ENCODE measurements at places on chromosomes 5 and 9.

DNA sequence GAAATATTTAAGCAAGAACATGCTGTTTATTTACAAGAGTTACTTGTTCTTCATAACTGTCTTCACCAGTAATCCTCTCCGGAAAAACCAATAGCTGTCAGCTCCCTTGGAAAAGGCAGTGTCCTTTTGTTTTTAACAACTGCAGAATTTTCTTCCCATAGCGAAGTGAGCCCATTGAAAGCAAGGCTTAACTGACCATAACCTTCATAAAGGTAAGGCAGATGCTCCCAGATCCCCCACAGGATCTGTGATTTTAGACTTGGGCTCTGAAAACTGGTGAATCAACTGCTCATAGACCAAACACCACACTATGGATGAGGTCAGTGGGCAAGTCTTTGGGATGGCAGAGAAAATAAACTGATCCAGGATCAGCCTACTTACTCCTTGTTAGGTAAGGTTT lies 155.0 kb downstream of the GLIS3 start:
- DNase-seq = no peak

DNA sequence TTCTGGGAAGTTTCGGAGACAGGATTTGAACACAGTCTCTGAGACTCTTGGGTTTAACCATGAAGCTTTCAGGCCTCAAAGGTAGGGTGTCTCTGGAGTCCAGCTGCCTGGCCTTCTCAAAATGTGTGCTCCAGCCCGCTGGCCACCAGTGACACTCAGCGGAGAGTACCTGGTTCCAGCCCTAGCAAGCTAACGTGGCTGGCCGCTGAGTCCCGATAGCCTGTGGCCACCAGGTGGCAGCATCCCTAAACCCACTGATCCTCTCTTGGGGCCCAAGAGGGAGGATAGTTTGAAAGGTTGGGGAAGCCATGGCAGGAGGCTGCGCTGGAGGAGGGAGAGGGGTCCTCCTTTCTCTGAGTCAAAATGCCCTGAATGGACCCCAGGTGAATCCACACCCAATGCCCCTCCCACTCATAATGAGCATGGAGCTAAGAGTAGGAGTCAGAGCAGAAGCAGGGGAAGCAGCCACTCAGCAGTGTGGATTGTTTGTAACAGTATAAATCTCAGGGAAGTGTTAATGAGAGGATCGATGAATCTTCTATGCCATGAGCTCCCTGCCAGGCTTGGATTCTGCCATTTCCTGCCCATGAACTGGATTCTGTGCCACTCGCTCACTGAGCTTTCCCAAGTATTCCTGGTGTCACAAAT lies 5.4 kb upstream of the TIFAB start:
- no peak for DNase-seq

GRCh38 chr5:153823036-153823435 lies 215.7 kb downstream of the FAM114A2 start:
- no peak for DNase-seq

DNA sequence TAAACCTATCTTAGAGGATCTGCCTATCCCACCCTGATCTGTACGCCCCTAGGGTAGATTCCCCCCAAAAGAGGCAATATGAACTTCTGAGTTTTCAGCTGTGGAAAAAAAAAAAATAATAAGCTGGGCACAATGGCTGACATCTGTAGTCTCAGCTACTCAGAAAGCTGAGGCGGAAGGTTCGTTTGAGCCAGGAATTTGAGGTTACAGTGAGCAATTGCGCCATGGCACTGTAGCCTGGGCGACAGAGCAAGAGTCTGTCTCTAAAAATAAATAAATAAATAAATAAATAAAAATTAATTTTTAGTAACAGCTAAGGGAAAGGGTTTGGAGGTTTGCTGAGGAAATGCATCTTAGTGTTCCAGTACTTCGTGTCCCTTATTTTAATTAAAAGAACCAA lies 21.1 kb upstream of the SLC28A3 start:
- no peak for DNase-seq

GRCh38 chr5:138962614-138963370 lies 87.7 kb upstream of the LRRTM2 start:
- DNase-seq = no peak

DNA sequence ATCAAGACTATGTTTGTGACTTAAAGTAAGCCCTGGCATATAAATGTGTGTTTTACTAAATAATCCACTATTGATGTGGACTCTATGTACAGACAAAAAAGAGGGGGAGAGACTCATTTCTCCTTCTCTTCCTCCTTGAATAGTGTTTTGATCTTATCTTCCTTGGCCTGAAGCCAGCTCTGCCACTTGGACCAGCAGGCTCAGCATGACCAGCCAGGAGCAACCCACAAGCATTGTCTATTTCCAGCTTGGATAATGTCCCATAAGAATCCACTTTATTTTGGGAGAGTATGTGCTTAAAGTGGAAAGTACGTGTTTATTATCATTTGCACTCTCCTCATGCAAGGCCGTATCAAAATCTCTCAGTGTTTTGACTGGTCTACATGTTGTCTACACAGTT lies 23.8 kb upstream of the SLC46A2 start:
- DNase-seq = no peak

DNA sequence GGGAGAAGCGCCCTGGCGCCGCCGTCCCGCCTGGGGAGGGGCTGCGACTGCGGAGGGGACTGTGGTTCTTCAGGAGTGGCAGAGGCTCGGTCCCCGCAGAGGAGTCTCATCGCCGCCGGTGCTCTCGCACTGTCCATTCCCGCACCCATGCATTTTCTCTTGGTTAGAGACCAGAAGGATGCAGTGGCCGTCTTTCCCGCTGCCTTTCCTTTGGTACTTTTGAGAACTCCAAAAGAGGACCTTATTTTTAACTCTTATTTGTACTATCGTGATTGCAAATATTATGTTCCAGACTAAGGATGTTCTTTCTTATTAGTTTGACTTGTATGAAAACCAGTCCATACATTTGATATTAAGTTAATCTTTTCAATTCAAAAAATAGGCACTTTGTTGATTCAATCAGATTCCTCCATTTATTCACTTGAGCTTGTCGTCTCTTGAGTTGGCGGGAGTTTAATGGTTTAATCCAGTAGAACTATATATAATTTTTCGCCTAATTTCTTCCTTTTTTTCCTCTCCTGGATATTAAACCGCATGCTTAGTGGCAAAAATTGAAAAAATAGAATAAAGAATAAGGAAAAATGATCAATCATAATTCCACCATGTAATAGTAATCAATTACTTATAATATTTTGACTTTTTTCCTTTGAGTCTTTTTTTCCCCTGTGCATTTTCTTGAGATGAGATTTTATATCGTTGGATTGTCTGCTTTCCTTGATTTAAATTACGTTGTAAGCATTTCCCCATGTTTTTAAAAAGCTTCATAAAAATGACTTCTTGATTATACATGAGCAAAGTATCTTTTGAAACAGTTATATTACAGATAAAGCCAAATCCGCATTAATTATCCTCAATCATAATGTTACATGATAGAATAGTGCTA lies 861 bp downstream of the ZFYVE16 start:
- DNase-seq = no peak

- DNase-seq = peak; percentile 85
Observed at GRCh38 chr9:129141066-129142041, 30.1 kb downstream of the PTPA start.

DNA sequence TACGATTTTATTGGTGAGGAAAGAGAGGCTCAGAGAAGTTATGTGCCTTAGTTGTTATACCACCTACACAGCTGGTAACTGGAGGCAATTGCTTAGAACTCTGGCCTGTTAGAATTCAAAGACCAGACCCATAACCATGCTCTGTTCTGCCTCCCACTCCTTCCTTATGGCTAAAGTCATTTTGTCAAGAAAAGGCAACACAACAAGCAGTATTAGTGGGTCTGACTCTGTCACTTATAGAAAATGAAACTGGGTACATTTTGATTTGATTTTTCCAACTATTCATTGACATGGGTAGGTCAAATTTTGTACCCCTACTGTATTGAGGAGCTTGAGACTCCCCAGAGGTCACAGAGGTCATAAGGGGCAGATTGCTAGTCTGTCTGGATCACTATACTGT lies 44.5 kb upstream of the NR3C1 start:
- DNase-seq = no peak

DNA sequence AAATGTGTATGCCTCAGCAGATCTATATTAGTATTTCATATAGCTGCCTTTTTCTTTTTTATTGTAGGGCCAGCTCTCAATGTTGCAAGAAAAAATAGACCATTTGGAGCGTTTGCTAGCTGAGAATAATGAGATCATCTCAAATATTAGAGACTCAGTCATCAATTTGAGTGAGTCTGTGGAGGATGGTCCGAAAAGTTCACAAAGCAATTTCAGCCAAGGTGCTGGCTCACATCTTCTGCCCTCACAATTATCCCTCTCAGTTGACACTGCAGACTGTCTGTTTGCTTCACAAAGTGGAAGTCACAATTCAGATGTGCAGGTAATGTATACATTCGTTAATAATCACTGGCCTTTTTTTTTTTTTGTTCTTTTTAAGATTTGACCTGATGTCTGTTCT lies 23.7 kb downstream of the MAN2A1 start:
- no peak for DNase-seq

DNA sequence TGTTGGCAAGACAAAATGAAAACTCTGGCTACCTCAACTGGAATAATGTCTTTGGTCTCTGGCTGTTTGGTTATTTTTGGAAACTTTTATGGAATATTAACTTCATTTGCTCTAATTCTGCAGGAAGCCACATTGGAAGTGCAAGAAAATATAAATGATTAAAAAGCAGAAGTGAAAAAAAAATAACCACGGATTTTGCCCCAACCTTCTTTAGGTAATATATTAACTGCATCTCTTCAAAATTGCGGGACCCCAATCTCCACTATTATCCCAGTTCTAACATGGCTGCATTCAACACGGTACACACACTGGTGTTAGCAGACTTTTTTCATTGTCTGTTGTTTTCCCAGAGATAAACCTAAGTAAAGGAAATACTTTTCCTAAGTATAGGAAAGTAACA lies 23.0 kb downstream of the GLIS3 start:
- no peak for DNase-seq

GRCh38 chr5:10077791-10078545 lies 171.7 kb downstream of the ATPSCKMT start:
- DNase-seq = peak; percentile 70

- no peak for DNase-seq
Observed at GRCh38 chr9:107577140-107577776, 87.7 kb upstream of the KLF4 start.

- DNase-seq = no peak
Observed at GRCh38 chr9:89465726-89466308, 32.1 kb downstream of the SEMA4D start.

DNA sequence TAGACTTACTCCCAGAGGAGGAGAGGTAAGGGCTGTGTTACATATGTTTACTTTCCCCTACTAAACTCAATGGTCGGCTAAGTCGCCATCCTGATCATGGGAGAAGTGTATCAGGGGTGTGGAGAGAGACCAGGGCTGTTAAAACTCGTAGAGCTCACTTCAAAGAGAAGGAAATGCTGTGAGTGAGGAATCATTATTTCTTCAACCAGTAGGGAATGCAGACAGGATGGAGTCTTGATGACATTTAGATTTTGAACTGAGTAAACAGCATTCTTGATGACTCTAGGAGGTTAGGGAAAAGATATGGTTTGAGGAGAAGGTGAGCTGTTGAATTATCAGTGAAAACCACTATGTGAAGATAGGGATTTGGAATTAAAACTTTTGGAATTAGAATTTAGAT lies 17.3 kb downstream of the RECK start:
- no peak for DNase-seq

DNA sequence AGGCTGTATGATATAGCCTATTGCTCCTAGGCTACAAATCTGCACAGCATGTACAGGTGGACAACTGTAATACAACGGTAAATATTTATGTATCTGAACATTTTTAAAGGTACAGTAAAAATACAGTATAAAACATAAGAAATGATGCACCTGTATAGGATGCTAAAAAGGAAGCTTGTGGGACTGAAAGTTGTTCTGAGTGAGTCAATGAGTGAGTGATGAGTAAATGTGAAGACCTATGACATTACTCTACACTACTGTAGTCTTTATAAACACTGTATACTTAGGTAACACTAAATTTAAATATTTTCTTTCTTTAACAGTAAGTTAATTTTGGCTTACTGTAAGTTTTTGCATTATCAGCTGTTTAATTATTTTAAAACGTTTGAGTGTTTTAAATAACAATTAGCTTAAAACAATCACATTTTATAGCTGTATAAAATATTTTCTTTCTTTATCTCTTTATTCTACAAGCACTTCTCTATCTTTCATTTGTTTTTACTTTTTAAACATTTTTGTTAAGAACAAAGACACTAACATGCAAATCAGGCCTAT lies 28.1 kb downstream of the CDH18 start:
- no peak for DNase-seq

GRCh38 chr5:90645024-90645610 lies 86.5 kb downstream of the ADGRV1 start:
- no peak for DNase-seq

GRCh38 chr5:176396330-176396729 lies 7.8 kb downstream of the HIGD2A start:
- DNase-seq = no peak

DNA sequence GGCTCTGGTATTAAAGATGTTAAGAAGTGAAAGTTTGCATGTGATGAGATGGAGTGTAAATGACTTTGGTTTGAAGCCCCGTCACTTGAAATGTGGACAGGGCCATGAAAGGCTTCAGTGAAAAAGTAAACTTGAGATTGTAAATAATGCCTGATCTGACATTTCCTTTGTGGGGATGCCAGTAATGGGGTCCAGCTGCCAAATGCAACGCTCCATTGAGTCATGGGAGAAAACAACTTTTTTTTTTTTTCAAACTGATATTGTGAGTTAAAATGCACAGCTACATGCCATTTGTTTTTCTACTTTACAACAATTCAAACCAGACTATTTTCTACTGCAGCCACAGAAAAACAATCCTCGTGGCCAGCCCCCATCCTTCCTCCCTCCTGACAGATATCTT lies 327.0 kb upstream of the TNC start:
- no peak for DNase-seq

DNA sequence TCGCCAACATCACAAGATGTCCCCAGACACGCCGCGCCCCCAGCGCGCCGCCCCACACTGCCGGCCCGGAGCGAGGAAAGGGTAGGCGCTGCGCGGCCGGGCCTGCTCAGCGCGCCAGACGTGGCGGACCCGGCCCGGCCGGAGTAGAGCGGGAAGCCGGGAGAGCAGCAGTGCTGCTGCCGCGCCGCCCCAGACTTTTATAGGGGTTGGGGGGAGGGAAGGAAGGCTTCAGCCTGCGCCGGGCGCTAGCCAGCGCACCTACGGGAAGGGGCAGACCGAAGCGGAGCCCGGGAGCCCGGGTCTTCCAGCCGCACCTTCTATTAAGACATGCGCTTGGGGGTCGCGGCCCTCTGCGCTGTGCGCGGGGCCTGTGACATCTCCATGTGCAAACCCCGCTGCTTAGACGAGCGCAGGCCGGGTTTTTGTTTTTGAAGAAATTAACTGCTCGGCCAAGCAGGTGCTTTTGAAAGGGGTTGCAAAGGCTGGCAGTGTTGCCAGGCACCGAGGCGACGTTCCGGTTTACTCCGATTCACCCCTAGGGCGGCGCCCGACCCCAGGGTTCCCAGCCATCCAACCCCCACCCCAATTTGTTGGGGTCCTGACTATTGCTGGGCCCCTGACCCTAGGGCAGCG lies 353 bp upstream of the PAX5 start:
- DNase-seq = no peak

GRCh38 chr9:127812936-127813675 lies 10.4 kb downstream of the FPGS start:
- DNase-seq = no peak
